ENCODE measurements at places on chromosomes 4 and X.

DNA sequence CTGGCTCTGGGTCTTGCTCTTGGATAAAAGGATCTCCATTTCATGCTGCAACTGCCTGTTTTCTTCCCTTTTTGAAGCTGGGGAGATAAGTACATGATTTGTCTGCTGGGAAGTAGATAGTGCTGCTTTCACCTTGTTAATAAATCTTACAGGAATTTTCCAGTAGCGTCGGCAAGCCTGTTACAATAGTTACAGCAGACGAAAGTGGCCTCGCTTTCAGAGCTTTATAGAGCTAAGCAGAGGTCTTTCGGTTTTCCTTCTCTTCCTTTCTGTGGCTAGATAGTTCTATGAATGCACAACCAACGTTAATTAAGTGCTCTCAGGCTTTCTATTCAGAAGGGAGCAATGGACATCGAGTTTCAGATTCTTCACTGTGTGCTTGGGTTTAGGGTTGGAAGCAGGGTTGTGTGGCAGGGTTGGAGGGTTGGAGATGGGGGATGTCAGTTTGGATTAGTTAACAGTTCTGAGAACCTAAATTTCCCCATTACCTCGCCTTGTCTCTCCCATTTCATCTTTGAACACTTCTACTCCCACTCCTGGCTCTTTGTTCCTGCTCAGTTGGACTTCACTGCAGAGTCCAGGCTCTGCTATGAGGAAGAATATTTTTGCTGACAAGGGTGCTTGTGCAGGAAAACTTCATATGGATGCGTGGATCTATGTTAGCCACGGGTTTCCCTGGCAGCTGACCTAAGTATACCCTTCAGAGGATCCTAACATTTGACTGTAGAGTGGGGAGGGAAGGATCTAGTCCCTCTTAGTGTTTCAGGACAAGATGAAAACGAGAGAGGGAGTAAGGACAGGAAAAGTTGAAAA lies 237.9 kb downstream of the ARHGAP10 start:
- no peak for DNase-seq

- DNase-seq = no peak
Measured at GRCh38 chr4:125710766-125711165, 396.0 kb downstream of the FAT4 start.

DNA sequence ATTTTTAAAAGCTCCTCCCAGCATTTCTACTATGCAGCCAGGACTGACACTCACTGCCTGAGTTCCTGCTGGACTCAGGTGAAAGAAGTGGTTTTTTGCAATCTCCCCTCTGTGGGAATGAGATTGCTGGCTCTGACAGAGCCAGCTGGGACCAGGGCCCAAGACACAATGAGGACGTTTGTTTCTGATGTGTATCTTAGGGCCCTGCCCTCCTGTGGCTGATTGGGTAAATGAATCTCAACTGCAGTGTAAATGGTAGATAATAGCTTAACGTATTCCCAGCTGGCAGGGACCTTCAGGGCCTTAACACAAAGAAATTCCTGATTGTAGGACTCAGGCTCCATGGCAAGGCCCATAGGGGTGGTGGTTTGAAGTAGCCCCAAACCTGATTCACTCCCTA lies 85.8 kb upstream of the PRPS1 start:
- peak; percentile 33 for DNase-seq

GRCh38 chr4:126705266-126705665 lies 927.5 kb upstream of the INTU start:
- peak; percentile 75 for DNase-seq

Data from fibroblast of skin of right biceps (primary cell).